ENCODE measurements at places on chromosomes 5 and 9.

DNA sequence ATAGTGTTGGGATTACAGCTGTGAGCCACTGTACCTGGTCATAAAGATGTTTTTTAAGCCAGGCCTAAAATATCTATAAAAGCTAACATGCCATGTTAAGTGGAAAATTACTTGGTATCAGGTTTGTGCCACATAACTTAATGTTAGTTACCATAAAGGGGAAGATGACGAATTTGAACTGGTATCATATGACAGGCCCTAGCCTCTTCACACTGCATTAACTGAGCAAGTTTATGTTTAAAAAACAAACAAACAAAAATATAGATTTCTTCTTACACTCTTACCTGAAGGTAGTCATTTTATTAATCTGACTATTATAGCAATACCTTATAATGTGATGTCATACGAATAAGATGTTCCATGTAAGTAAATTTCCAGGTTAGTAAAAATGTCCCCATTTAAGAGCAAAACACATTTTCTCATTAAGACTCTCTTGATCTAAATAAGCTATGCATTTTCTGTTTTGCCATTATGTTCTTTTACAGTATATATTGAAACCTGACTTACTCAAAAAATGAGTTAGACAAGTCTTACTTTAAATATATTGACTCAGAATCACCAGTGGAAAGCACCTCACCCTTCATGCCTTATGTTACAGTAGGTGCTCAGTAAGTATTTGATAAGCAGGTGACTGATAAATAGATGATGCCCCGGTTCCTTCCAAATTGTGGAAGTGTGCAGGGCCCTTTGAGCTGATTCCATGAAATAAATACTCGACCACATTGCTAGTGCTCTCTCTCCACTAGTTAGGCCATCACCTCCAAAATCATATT lies 125.4 kb downstream of the CDC42SE2 start:
- no peak for DNase-seq

DNA sequence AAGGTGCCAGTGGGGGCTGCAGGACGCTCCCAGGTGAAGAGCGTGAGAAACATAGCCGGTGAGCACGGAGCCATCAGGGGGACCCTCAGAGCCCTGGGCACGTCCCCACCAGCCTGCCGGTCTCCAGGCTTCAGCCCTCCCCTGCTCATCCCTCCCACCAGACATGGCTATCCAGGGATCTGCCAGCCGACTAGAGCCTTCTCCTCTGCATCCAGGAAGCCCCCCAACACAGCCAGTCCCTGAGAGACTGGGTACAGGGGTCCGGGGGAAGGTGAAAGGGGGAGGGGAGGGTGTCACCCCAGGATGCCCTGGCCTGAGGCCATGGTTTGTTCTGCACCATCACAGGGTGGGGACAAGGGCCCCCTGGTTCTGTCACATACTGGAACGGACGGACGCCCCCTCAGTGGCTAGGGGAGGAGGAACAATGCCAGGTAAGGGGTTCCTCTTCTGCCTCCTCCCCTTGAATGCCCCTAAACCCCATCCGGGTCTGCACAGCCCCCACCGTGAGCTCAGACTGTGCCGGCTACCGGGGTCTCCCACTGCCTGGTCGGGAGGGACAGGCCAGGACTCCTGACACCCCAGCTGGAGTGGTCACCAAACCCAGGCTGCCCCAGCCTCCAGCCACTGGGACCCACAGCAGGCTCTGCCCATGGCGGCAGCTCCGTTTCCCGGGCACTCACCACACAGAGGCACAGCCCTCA lies 34.3 kb downstream of the NACC2 start:
- no peak for DNase-seq

DNA sequence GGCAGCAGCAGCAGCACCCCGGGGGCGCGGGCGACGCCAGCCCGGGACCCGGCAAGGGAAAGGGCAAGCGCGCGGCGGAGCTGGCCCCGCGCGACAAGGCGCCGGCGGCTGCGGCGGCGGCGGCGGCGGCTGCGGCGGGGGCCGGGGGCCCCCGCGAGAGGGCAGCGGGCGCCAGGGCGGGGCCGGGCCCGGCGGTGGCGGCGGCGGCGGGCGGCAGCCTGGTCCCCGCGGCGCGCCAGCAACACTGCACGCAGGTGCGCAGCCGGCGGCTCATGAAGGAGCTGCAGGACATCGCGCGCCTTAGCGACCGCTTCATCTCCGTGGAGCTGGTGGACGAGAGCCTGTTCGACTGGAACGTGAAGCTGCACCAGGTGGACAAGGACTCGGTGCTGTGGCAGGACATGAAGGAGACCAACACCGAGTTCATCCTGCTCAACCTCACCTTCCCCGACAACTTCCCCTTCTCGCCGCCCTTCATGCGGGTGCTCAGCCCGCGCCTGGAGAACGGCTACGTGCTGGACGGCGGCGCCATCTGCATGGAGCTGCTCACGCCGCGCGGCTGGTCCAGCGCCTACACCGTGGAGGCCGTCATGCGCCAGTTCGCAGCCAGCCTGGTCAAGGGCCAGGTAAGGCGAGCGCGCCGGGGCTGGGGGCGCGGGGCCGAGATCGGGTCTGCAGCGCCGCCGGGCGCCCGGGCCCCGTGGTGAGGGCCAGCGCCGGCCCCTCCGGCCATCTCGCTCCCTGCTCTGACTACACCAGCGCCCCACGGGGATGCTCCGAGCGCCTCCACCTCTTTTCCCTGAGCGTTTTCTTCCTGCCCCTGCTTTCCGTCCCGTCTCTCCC lies at the start of gene UBE2QL1:
UBE2QL1 (plus strand) TSS at position 238 of the 843 bp plus-strand sequence; CDS start at position 273, 35 bp downstream.
- DNase-seq, result no peak

DNA sequence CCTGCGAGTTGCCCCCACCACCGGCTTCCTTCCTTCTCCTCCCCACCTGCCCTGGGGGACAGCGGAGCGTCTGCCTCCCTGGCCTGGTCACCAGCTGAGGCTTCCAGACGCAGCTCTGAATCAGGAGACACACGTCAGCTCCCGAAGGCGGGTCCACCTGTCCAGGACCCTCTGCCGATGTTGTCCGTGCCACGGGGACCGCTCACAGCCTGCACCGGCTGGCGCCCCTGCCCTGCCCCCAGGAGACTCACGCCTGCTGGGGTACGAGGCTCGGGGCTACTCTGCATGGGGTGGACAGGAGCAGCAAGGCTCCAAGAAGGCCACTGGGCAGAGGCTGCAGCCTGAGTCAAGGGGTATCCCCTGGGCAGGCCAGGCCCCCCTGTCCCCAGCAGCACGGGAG lies 1.9 kb upstream of the CCDC187 start:
- no peak for DNase-seq

GRCh38 chr5:169064093-169064492 lies 236.8 kb downstream of the SLIT3 start:
- no peak for DNase-seq

DNA sequence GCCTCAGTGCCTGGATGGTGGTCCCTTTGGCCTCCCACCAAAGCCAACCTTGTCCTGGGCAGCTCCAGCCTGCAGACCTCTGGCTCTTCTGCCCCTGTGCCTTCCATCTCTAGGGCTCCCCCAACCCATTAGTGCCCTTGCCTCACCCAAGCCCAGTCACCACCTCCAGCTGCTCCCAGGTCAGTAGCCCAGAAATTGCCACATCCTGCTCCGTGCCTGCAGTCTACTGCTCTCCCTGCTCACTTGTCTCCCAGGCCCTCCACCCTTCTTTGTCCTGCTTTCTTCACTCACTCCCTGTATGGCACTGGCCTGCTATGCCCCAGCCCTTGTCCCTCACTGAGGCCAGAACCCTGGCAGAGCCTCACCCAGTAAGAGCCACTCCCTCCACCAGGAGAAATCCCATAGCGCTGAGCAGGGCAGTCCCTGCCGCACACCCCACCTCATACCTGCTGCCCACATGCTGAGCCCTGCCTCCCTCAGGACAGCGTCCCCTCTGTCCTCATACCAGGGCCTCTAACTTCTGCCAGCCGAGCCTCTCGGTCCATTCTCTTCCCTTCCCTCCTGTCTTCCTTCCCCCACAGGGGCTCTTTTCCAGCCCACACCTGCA lies 44.4 kb downstream of the JADE2 start:
- no peak for DNase-seq

GRCh38 chr5:122413722-122414121 lies 101.7 kb downstream of the SNCAIP start:
- DNase-seq, result no peak

DNA sequence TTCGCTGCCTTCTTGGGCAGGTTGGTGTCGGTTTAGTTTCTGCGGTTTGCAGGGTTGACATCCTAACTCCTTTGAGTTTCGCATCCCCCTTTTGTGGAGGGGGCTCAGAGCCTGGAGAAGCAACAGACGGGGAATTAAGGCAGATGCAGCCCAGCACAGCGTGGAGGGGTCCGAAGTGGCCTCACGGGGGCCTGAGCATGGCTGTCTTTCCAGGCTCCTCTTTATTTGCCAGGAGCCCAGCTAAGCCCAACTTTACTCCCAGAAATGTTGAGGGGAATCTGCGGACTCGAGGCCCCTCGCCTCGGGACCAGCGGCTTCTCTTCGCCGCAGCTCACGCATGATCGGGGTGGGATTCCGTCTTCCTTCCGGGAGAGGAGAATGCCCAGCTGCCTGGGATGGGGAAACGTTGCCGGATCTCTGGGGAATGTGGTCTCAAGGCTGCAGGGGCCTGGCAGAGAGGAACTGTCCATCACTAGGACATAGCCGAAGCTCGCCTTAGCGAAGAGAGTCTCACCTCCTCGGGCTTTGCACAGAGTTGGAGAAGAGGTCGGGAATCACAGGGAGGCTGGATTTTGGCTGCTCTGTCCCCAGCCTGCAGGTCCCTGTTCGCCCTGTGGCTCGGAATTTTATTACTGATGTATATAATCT lies 1.3 kb downstream of the RAI14 start:
- DNase-seq, result no peak

GRCh38 chr5:109173036-109173794 lies 236.6 kb downstream of the PJA2 start:
- DNase-seq, result no peak

- DNase-seq, result no peak
Measured at GRCh38 chr5:69160651-69161050, 6.3 kb upstream of the CCNB1 start.

DNA sequence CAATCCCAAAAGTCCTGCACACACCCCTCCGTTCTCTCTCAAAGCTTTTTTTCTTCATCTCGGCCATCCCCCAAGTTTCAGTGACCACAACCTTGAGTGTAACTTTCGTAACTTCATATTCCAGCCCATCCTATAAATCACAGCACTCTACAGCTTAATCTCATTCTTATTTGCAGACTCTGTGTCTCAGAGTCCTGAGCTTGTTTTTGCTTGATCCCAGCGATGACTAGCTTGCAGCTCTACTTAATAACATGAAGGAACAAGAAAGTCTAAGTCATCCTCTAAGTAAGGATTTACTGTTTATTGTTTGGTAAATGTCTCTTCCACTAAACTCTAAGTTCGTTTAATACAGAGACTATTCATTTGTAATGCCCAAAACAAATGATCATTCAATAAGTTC lies 2.6 kb upstream of the SPDL1 start:
- no peak for DNase-seq

DNA sequence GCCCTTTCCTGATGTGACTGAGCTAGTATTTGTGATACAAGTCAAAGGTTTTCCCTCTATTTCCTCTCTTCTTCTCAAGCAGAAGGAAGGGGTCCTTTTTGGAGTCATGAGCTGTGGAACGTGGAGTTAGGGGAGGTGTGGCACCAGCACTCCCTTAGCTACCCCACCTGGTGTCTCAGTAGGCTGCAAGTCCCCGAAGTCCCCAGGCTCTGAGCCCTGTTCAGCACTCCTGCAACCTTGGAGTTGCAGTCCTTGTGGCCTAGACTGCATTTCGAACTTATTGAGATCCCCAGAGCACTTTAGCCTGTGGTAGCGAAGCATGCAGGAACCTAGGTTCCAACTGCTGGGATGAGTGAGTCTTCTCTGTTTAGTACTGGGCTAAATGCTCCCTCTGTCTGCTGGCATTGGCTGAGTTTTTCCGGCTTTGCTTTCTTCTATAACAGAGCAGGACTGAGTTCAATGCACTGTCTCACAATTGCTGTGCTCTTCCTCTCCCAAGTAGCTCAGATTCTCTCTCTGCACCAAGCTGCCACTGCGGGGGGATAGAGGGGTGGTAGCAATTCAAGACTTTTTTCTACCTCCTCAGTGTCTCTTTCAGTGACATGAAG lies 600.7 kb upstream of the CDH9 start:
- DNase-seq, result no peak

DNA sequence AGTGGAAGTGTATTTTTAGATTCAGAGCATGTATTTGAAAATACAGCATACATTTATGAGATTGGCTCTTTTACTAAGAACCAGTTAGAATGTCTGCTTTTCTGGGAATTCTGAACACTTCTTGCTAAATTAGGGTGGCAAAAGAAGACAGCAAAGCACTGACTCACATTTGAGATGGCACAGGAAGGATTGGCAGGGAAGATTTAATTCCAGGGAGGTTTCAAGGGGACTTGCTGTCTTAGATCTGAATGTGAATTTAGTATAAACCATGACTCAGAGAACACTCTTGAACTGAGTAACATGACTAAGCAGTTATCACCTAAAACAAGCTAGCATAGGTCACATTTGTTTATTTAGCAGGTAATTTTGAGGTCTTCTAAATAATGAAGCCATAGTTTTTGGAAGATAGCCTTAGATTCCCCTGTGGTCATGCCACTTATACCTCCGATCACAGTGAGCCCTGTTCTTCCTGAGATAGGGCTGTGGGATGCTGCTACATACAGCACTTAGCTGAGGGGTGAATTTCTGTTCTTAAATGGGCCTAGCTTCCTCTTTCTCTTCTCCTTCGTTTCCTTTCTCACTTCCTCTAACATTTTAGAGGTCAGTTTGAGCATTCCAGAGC lies 173.8 kb downstream of the PCSK1 start:
- DNase-seq, result no peak

DNA sequence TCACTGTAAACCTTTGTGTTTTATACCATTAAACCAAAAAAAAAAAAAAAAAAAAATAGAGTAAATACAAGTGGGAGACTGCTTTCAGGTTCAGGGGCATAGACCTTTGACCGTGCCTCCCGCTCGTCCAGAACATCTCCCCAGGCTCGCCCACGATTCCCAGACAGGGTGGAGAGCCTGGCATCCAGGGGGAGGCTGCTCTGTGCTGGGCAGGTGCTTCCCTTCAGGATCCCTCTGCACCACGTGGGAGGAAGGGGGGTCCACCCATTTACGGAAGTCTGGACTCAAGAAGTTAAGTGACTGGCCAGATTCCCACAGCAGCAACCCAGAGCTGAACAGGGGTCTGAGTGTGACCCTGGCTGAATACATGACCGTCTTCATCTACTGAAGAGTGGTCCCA lies 125.4 kb upstream of the LMX1B start:
- no peak for DNase-seq

Data from AG09319 (cell line).